ENCODE measurements at places on chromosomes 5 and 9.

GRCh38 chr9:16303506-16303905 is 567.0 kb downstream of the BNC2 start:
- no peak for DNase-seq

- DNase-seq, result no peak
Measured at GRCh38 chr9:127140181-127140580, 17.7 kb upstream of the ANGPTL2 start.

DNA sequence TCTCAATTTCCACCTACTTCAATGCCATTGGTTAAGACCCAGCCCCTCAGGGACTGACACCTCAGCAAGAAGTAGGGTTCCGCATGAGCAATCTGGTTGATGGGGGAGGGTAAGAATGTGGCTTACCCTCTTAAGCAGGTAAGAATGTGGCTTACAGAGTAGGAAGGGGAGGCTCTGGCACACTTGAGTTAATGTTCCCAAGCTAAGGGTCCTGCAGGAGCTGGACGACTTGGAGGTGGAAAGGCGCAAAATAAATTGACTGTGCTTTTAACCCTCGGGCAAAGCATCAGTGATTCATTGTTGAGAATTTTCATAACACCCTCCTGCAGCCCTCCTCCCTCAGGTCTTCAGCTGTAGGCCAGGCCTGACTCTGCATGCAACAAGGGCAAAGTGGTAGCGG is 24.9 kb upstream of the ADRA1B start:
- DNase-seq, result no peak

GRCh38 chr5:52269859-52270258 is 517.9 kb upstream of the ITGA1 start:
- DNase-seq, result no peak

DNA sequence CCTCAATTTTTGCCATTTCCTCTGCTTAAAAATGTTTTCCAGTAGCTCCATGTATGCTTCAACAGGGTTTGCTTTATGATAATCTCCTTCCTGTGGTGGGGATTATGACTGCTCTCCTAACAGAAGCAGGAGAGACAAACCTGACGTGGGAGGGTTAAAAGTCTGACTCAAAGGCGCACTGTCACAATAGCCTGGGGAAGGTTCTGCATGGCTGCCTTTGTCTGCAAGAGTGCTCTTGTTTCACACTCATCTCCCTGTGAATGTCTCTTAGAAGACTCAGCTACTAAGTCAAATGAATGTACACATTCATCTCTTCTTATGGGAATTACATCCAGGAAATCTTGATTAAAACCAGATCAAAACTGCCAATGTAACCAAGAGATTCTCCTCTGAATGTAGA is 90.9 kb upstream of the MTAP start:
- DNase-seq, result peak; percentile 39

DNA sequence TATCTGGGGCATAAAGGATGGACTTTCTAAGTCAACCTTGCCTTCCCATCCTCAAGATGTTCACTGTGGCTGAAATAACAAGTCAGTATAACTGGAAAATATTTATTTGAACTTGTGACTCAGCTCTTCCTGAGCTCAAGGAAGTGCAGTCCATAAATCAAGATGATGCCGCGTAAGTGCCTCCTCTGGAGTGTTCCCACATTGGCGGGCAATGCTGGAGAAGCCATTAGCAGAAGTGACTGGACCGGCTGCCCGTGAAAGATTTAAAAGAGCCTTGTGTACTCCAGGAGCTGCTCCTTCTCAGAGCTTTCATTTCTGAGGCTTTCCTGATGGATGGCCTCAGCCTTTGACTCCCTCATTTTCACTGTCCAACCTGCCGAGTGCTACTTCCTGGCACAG is 17.4 kb downstream of the TMOD1 start:
- peak; percentile 85 for DNase-seq

DNA sequence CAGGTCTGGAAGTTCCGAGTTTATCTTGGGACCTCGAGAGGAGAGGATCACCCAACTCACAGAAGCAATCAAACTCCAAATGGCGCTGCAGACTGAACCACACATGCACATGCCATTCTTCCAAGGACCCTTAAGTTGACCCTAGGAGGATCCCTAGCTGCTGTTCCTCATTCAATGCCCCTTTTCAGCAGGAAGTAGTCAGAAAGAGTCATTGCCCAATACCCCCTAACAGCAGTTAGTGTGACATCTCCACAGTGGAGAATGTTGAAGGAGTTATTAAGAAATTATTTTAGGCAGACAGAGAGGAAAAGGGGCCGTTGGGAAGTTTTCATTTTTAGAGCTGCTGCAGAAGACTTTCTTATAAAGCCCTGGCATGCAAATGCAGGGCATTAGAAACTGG is 229.9 kb upstream of the DAB2 start:
- no peak for DNase-seq

- no peak for DNase-seq
Measured at GRCh38 chr5:94362857-94363256, 255.5 kb downstream of the KIAA0825 start.

- DNase-seq, result no peak
Measured at GRCh38 chr5:92912283-92912682, 668.7 kb downstream of the NR2F1-AS1 start.

GRCh38 chr5:115888027-115888426 is 46.3 kb downstream of the AP3S1 start:
- peak; percentile 18 for DNase-seq

DNA sequence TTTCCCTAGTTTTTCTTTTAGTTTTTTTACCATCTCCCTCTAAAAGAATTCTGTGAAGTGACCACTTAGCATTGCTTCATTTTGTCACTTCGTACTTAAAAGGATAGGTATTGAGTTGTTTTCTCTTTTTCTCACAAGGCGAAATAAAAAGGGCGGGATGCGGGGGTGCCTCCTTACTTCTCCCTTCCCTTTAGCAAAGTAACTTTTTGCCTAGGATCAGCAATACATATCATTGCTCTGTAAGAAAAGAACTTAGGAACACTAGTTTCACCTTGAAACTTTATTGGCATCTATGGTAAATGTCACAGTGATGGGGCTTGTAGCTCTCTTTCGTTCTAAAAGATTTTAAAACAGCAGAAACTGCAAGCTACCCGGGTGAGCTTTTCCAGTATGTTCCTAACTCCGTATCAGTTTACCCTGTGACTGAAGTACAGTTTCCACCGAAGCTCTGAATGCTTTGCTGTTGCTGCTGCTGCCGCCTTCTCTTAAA is 4.1 kb downstream of the PRDM6 start:
- no peak for DNase-seq

DNA sequence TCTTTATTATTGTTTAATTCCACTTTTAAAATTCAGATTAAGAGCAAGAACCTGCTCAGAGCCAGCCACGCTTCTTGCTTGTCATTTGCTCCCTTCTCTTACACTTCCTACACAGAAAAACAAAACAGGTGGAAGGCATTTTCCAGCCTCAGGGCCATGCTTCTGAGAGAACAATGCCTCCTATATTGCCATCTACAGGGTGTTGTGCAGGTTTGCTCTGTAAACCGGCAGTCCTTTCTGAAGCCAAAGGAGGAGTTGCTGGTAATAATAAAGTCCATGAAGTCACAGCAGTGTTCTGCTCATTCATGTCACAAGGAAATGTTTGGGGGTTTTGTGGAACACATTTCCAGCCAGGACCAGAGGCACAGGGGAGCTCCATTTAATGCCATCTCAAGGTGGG is 16.1 kb upstream of the PRLR start:
- no peak for DNase-seq

DNA sequence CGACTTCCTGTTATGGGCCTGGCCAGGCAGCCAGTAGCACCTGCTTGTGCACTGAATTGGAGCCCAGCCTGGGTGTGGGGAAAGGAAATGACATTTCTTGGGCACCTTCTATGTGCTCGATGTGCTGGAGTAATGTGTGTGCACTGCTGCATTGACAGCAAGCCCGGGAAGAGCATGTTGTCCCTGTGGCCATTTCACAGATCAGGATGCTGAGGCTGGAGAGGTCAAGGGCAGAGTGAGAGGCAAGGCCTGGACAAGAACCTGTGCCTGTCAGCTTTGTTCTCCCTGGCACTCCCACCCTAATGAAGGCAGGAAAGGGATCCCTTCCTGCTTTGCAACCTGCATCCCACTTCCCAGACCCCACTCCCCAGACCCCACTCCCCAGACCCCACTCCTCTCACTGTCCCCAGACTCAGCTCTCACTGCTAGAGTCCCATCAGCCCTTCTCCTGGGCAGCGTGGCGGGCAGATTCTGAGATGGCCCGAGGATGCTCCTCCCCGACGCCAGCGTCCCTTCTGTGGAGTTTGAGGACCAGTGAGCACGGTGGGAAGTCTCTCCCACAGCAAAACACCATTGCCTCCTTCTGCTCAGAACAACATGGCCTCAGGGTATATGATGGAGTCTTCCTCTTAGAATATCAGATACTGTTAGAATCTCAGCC is 49.6 kb downstream of the BARX1 start:
- DNase-seq, result no peak

DNA sequence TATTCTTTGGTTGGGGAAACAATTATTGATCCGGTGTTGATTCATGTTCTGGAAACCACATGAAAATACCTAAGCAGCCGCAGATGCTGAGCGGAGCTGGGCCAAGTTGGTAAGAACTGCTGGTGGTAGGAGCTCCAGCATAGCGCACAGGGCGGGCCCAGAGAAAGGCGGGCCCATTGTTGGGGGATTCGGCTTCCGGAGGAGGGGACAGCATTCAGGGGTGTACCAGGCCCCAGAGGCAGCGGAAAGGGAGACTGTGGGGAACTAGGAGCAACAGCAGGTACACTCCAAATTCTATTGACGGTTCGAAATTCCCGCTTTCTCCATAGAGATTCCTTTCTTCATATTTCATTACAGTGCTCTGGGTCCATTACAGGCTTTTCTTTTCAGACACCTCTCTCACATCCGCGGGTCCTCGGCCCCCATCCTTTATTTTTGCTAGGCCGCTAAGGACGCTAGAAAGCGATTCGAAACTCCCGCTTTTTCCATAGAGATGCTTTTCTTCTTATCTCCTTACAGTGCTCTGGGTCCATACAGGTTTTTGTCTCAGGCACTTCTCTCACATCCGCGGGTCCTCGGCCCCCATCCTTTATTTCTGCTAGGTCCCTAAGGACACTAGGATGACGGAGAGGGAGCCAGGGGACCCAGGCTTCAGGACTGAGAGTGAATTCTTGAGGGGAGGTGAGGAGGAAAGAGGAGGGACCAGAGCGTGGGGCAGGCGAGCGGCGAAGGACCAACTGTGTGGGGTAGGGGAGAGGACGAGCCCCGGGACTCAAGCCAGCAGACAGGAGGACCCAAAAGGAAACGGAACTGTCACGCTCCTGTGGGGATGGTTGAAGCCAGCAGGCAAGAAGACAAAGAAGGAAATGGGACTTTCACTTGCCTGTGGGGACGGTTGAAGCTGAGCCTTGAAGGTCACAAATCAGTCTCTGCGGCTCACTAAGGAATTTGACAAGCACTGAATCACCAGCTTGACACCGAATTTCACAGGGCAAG is at the start of gene CCDC152:
Gene CCDC152, plus strand, starts transcription at position 213 of the 996 bp plus-strand sequence. CDS start 2,304 bp downstream, outside the sequence.
- peak; percentile 17 for DNase-seq

GRCh38 chr9:97468658-97469448 is 32.6 kb upstream of the TMOD1 start:
- peak; percentile 86 for DNase-seq

GRCh38 chr9:8391566-8391965 is 592.0 kb upstream of the DMAC1 start:
- no peak for DNase-seq

DNA sequence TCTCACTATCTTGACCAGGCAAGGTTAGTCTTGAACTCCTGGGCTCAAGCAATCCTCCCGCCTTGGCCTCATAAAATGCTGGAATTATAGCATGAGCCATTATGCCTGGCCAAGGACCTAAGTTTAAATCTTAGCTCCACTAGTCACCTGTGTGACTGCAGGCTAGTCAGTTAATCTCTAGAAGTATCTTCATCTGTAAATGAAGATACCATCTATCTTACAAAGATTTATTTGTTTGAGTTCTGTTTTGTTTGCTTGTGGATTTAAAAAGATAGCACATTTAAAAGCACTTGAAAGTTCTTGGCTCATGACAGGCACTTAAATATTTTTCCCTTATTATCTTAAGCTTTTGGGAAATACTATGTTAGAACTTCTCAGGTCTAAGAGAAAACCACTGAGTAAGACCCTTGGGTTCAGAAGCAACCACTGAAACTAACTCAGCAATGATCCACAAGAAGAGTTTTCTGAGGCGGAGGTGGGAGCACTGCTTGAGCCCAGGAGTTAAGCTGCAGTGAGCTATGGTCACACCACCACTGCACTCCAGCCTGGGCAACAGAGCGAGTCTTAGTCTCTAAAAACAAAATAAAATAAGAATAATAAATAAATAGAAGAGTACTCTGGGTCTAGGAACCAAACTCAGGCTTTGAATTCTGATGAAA is 19.1 kb downstream of the TMEM245 start:
- DNase-seq, result no peak

DNA sequence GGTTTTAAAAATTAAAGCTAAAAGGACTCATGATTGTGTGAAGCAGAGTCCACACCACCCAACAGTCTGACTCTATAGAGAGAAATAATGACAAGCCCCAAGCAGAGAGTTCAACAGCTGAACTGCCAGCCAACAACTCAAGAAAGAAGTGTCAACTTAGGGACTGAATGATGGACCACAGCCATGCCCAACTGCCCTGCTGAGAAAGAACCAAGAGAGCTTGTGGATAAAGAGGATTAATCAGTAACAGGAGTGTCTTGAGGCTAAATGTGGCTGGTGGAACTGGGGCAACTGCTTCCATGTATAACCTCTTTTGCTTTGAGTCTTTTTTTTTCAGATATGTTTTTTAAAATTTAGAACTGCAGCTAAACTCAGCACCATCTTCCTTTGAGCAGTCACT is 109.3 kb downstream of the HSD17B3 start:
- no peak for DNase-seq

- no peak for DNase-seq
Measured at GRCh38 chr5:82601077-82601476, 322.9 kb upstream of the RPS23 start.

- no peak for DNase-seq
Measured at GRCh38 chr5:74957906-74958305, 91.7 kb upstream of the FAM169A start.

GRCh38 chr5:33441241-33442177 is 744 bp downstream of the TARS1 start:
- DNase-seq, result peak; percentile 44

- DNase-seq, result no peak
Measured at GRCh38 chr5:69492391-69492922, at the start of gene OCLN. Gene OCLN (plus strand): TSS chr5:69492790. CDS start chr5:69504245, 11,455 bp downstream.

- peak; percentile 21 for DNase-seq
Measured at GRCh38 chr9:109010746-109011145, 2.6 kb downstream of the CTNNAL1 start.

GRCh38 chr5:153470736-153471135 is 19.7 kb upstream of the GRIA1 start:
- no peak for DNase-seq
